ENCODE measurements at places on chromosomes 7 and 10. TPM values are rescaled to one million over a fixed set of nuclear protein-coding genes. Genes with fewer than 3 reads are reported as not detected.

DNA sequence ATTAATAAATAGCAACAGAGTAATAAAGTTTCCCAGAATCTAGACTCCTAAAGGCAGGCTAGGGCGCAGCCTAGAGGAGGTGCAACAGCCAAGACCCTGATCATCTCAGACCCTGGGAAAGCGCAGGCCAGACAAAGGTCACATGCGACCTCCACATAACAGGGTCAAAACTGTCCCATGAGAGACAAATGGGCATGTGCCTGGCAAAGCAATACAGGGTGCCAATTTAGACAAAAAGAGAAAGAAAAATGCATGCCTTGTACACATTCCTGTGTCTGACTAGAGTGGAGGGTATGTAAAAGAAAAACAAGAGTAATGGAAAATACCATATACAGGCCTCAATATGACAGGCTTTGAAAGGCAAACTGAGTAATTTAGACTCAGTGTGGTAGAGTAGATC is 22.2 kb downstream of the MPP7 start:
- DNase-seq = no peak

GRCh38 chr7:100825751-100826513 is 1.4 kb downstream of the EPHB4 start:
- DNase-seq = no peak

DNA sequence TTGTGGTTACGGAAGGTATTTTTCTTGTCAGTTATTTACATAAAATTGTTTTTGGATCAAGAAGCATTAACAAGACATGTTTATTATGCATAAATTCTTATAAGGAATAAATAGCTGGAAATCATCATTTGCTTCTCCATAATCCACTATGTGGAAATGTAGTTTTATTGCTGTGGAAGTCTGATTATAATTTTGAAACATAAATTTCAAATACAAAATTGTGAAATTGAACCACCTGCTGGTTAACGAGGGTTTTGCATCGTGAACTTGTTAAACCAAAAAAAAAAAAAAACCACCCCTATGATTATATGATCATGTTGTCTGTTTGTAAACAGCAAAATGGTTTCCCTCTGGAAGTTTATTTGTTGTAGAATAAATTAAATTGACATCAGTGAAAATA is 25.9 kb downstream of the ABRAXAS2 start:
- no peak for DNase-seq

DNA sequence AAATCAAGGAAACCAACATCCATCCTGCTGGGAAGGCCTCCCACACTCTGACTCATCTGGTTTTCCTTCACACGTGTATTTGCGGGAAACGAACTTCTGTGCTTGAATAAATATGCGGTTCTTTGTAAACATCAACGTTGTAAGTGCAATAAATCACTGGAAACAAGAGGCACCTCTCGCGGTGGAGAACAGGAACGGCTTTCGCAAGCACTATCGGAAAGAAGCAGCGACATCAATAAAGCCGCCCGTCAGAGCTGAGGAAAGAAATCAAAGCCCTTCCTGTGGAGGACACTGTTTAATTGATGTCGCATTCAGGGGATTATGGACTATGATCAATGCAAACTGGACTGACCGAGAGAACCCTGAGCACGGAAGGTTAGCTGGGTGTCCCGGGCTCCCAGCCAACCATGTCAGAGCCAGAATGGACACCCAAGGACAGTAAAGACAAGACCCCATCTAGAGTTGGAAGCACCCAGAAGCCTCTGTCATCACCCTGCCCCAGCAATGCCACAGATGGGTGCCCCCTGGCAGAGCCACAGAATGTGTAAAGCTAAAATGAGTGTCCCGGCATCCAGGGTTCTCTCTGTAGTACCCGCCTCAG is 37.6 kb downstream of the OAT start:
- no peak for DNase-seq

The ZPBP gene
- not detected for total RNA-seq

DNA sequence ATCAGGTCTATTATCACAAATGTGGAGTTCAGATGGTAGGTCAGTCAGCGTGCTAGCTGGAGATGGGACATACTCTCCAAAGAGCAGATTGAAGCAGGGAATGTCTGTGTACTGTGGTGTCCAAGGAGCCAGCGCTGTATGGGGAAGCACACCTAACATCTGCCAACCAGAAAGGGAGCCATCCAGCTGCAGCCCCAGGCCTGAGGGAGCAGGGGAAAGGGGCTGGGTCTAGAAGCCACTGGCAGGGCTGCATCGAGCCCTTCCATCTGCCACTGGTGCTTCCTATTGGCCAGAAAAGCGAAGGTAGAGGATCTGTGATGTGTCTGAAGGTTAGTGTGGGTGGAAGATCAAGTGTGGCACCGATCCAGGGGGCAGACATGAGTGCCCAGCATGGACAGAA is 8.0 kb upstream of the RAMP3 start:
- DNase-seq = no peak

GRCh38 chr7:47635091-47636080 is 53.5 kb upstream of the TNS3 start:
- DNase-seq = no peak

GRCh38 chr7:45068236-45069023 is 20.3 kb downstream of the NACAD start:
- no peak for DNase-seq

DNA sequence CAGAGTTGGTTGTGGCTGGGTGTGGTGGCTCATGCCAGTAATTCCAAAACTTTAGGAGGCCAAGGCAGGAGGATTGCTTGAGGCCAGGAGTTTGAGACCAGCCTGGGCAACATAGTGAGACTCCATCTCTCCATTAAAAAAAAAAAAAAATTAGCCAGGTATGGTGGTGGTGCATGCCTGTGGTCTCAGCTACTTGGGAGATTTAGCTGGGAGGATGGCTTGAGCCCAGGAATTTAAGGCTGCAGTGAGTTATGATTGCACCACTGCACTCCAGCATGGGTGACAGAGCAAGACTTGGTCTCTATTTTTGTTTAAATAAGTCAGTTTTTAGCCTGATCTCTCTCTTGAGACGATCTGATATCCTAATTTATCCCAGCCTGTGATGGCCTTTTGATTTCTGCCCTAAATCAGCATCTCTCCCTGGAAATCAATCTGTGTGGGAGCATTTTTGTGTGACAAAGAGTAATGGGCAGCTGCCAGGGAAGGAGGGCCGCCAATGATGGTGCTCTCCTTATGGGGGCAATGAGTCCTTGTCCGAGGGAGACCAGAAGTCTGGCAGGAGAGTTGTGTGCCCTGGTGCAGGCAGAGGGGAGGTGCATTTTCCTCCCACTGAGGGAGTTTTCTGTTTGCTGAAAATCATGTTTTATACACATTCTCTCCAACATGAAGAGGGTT is 111.0 kb downstream of the NRP1 start:
- no peak for DNase-seq

- no peak for DNase-seq
Measured at GRCh38 chr10:88992921-88993524, 2.4 kb downstream of the FAS start.

- DNase-seq = no peak
Measured at GRCh38 chr7:127632276-127632910, 14.5 kb upstream of the PAX4 start.

DNA sequence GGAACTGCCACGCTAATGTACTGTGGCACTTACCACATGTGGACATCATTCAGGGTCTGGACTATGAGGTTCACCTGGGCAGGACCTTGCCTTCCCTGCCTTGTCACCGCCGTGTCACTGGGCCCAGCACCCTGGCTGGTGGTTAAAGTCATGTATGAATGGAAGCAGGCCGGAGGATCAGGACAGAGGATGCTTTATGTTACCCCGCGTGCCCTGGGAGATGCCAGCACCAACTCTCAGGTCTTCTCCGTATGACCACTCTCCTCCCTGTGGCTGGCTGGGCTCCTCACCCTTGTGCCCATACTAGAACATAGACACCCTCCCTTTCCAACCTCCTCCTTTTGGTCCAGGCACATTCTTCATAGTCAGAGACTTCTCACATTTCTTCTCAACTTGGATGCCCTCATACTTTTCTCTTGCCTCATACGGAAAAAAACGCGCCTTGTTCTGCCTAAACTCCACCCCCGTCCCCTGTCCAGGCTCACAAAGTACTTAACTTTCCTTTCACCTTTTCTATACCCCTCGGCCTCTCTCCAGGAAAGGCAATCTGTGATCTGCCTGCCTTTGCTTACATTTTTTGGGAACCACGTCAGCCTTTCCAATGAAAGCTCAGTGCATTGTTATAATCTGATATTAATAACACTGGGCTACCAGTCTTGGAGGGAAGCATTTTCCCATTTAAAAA is 240.0 kb downstream of the TEX36 start:
- DNase-seq = no peak

GRCh38 chr10:31152421-31153135 is 120.9 kb upstream of the ZNF438 start:
- DNase-seq = no peak

GRCh38 chr10:73839276-73839966 is 28.0 kb upstream of the NDST2 start:
- no peak for DNase-seq

DNA sequence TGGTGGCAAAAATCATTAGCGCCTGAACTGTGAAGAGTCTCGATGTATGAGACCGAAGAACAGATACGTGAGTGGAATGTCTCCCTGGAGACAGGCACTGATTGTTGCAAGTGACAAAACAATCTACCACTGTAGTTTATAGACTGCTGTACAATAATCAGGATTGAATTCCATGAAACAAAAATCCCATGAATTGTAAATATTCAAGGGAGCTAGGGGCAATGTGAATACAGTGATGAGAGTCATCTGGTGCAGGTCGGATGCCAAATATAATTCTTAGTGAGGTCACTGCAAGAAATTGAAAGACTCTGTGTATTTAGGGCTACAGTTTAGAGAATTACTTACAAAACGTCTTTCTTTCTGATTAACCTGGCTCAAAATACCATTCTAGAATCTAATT is 594.4 kb upstream of the VSTM2A start:
- DNase-seq = no peak

DNA sequence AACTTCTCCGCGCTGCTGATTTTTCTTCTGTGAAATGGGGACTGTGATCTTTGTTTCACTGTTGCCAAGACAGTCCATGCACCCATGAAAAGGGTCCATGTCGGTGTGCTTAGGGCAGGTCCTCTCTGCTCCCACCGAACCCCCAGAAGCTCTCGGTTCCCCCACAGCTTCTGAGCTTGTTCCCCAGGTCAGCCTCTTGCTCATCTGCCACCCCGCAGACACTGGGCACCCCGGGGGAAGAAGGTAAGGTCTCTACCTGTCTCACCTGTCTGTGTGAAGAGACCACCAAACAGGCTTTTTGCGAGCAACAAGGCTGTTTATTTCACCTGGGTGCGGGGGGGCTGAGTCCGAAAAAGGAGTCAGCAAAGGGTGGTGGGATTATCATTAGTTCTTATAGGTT is 66.2 kb upstream of the NANOS1 start:
- no peak for DNase-seq

GRCh38 chr10:90204956-90205314 is 503.5 kb downstream of the KIF20B start:
- DNase-seq = no peak

- no peak for DNase-seq
Measured at GRCh38 chr7:158404031-158404761, 183.4 kb downstream of the PTPRN2 start.

GRCh38 chr10:33600381-33600780 is 265.9 kb upstream of the NRP1 start:
- no peak for DNase-seq

GRCh38 chr10:91340613-91341362 is 69.4 kb upstream of the HECTD2 start:
- DNase-seq = no peak

The FAM237B gene
- not detected for total RNA-seq

The SPDYE1 gene
- total RNA-seq = not detected

- no peak for DNase-seq
Measured at GRCh38 chr7:154907651-154908620, 95.0 kb downstream of the PAXIP1 start.

The MKI67 gene
- total RNA-seq = 5.7 TPM

- no peak for DNase-seq
Measured at GRCh38 chr10:43808136-43808535, 159.5 kb upstream of the ZNF32 start.

- DNase-seq = peak; percentile 17
Measured at GRCh38 chr10:111598433-111599059, 521.7 kb downstream of the ADRA2A start.

The LRRC4 gene
- total RNA-seq = 1.2 TPM

The HOXA10 gene
- total RNA-seq = 0.14 TPM

- DNase-seq = no peak
Measured at GRCh38 chr7:102469972-102470825, 5.4 kb downstream of the LRWD1 start.

- no peak for DNase-seq
Measured at GRCh38 chr7:114939484-114940097, 17.7 kb downstream of the MDFIC start.

DNA sequence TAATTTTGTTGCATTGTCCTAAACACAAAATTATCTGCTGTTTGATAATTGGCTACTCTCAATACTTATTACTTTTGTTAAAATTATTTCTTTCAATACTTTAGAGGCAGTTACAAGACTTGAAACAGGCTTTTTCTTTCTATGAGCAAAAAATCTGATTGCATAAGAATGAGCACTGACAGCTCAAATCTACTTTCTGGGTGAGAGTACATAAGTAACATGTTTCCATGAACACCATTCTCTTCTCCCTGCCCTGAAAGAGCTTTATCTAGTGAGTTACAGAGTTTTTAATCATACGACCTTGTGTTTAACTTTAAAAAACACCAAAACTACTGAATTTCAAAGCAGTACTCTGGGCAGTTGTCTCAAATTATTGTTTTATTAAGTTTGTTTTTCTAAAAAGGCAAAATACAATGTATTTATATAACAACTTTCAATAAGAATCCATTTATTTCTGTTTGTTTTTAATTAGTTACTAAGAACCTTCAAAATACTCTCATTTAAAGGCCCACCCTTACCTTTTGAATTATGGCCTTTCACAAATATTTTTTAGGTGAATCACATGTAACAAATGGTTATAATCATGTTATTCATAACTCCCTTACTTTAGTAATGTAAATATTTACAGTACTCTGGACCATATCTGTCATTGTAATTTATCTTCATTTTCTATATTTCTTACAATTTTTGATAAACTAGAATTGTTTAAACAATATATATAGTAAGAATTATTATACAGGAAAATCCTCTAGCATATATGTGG is 23.0 kb upstream of the TFAM start:
- no peak for DNase-seq

- DNase-seq = no peak
Measured at GRCh38 chr7:1555046-1555812, 776 bp downstream of the TMEM184A start.

DNA sequence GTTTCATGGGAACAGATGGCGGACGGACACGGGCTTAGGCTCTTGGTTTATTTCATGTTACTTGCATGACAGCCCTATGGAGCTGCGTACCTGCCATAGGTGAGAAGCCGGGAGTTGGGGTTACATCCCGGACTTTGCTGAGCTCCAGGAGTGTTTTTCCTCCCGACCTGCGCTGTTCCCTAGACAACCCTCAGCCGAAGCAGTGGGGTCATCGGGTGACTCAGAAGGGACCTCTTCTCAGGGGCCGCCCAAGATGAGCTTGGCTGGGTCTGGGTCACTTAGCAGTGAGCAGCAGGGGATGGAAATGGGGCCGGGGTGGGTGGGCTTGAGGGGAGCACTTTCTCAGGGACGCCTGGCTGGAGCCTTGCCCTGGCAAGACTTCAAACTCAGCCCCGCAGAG is 11.9 kb downstream of the CUX1 start:
- DNase-seq = no peak

Measured in activated T-cell treated with anti-CD3 and anti-CD28 coated beads, Interleukin-2, amount 50 U/mL, for 4 hours (primary cell).